ENCODE measurements at places on chromosomes 6 and 20. TPM values are rescaled to one million over a fixed set of nuclear protein-coding genes. Genes with fewer than 3 reads are reported as not detected.

Gene TBX18
- total RNA-seq = not detected

Gene RSPO4
- 11.2 TPM for total RNA-seq

Gene SLC22A16
- total RNA-seq = 0.57 TPM

Gene MTFR2
- total RNA-seq = not detected

Gene MRAP2
- 2.4 TPM for total RNA-seq

Gene PACRG
- 3.1 TPM for total RNA-seq

Gene MAS1
- total RNA-seq = not detected

Gene SLC22A7
- total RNA-seq = not detected

Gene EMILIN3
- total RNA-seq = 0.61 TPM

Gene OLIG3
- total RNA-seq = not detected

Gene APOBEC2
- total RNA-seq = not detected

Gene EPPIN
- not detected for total RNA-seq

DNA sequence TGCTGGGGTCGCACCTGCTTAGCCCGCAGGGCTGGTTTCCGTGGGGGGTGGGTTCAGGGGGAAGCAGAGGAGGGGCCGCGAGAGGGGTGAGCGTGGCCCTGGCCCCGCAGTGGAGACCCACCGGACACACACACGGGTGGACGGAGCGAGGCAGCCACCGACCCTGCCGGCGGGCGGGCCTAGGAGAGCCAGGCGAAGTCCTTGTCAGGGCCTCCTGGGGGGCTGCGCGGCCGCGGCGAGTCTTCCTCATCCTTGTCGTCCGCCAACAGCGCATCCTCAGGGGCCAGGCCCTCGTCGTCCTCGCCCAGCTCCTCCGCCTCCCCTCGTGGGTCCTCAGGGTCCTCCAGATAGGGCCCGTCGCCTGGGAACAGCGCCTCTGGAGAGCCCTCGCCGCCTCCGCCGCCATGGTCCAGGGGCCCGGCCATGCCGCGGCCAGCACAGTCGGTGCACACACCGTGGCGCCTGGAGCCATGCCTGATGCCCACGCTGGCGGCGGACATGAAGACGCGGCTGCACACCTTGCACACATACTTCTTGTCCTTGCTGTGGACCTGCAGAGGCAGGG is 7.3 kb downstream of the SLC2A4RG start:
- no peak for DNase-seq

GRCh38 chr6:114605656-114606055 is 262.8 kb upstream of the HS3ST5 start:
- DNase-seq = no peak

DNA sequence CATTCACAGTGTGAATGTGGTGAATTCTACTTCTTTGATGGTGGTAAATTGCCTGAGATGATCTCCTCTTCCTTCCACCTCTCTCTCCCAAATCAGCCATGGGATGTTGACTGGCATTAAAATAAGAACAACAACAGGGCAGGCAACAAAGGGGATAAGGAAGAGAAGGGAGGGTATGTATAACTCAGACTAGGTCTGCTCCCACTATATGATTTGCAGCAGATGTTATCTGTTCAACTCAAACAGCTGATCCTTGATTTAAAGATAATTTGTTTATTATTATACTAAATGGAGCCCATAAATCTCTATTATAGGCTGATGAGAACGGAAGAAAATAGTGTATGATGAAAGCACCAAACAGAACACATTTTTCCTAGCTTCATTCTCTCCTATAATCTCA is 262.0 kb downstream of the BTBD3 start:
- no peak for DNase-seq

GRCh38 chr6:52253494-52253893 is 9.2 kb upstream of the IL17F start:
- peak; percentile 29 for DNase-seq

DNA sequence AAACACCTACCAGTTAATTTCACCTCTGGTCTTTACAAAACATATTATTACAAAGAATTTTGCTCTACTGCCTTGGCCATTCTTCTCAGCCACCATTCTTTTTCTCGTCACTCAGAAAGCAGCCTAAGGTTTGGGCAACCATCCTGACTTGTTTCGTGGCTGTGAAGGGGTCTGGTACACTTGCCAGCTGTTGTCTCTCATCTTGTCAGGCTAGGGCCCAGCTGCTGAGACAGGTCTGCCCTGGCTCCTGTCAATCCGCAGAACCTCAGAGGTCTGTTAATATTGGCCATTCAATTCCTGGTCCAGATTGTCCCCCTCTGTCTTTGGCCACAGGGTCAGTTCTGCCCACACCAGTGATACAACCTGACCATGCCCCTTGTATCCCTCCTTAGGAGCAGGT is 197.7 kb downstream of the UBE3D start:
- DNase-seq = no peak

DNA sequence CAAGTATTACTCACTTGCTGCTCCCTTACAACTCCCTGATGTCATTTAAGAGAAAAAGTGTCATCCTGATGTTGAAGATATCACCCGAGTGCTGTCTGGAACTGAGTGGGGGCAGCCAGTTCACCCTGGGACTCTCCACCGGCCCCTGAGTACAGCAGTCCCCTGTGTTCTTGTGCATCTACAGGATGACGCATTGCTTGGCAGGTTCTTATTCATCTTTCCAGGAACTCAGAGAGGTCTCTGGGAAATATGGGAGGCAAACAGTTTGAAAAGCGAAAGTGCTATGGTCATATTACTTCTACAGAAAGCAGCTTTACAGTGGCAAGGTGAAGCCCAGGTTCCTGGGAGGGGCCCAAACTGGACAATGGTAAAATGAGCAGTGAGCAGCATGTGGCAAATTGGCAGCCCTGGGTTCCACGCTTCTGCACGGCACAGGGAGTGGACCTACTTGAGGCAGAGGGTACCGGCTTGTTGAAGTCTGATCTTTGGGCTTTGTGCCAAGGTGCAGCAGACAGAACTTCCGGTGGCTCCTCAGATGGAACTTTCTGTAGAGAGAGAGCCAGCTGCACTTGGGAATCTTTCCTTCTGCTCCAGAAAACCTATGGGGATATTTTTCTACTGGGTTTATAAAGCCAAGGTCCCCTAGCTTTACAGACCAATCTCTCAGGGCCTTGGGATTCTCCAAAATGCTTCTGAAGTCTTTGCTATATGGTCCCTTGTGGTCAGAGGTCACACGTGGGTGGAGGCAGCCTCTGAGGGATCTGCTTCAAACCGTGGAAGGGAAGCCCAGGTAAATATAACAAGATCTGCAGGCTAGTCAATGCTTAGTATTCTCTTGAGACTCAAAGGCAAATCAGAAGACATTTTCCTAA is 128.3 kb downstream of the MAP3K7 start:
- no peak for DNase-seq

DNA sequence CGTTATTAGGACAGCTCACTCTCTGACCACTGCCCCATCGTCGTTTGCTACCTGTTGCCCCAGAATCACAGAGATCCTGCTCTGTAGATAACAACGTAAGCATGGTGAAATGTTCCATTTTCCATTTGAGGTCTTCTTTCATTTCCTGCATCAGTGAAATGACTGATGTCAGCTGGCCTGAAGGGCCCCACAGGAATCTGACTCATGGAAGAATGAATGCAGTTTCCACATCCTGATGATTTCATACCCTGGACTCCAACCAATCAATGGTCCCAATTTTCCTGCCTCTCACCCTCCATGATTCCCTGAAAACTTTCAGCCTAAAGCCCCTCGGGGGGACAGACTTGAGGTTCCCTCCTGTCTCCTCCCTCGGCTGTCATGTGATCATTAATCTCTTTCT is 394.4 kb upstream of the CDH4 start:
- DNase-seq = no peak

- DNase-seq = no peak
These were observed 57.2 kb downstream of the SHLD1 start for GRCh38 chr20:5807431-5807830.

DNA sequence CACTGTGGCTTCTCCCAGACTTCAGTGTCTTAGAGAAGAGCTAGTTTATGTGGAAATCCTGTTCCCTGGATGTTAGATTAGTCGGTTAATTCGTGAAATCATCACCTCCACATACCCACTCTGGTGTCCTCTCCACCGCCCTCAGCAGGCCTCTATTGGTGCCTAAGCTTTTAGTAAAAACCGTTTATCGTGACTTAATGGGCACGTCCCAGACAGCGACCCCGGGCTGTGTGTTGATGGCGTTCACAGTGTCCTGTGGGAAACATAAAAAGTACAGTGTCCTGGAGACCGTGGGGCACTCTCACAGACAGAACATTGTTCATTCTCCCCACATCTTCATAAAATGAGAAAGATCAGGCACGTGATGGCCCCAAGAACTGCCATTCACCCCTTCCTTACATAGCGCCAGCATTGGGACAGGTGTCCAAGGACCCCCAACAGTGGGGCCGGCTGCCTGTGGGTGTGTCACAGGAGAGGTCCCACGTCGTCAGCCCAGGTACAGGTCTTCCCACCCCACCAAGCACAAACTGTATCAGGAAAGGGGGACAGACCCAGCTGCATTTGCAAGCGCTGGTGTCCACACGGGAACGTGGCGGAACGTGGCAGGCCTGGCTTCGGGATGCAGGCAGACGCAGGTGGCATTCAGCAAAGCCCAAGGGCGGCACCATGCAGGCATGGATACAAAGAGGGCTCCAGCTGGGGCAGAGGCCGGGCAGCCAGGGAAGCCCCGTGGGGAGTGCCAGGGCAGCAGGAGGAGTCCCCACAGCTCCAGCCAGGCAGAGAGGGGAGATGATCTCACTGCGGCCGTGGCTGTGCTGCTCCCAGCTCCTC is 237.7 kb downstream of the DLL1 start:
- DNase-seq = peak; percentile 74

- DNase-seq = peak; percentile 25
These were observed 106.3 kb upstream of the RIPOR2 start for GRCh38 chr6:25042036-25042521.

DNA sequence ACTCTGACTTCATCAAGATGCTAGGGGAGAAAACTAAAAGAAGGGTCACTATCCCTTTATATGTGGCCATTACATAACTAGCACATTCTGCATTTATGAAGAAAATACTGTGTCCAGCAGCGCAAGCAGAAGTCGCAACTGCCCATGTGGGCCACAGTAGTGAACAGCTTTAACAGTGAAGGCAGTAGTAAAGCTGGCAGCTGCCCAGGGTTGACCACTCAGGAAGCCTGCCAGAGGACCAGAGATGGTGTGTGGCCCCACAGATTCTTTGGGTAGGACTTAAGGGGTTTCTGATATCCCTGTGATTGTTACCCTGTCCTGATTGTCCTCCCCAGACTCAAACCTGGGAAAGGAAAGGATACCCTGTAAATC is 88.3 kb upstream of the NT5E start:
- DNase-seq = no peak

- no peak for DNase-seq
These were observed 230.9 kb downstream of the CDC5L start for GRCh38 chr6:44618371-44618770.

- no peak for DNase-seq
These were observed 19.6 kb upstream of the TRAM2 start for GRCh38 chr6:52596371-52597028.

DNA sequence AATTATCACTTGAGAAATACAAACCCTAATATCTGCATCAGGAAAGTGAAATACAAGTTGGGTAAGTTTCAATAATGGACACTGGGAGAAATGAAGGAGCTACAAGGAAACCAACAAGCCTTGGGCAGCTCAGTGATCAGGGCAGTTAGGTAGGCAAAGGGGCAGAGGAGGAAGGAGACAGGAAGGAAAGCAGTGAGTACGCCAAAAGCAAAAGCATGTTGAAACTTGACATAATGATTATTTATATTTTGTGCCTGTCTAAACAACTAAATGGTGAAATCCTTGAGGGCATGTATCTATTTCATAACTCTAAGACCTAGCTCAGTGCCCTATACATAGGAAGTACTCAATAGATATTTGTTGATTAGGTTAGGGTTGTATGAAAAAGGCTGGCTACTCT is 23.3 kb downstream of the PXT1 start:
- DNase-seq = no peak

DNA sequence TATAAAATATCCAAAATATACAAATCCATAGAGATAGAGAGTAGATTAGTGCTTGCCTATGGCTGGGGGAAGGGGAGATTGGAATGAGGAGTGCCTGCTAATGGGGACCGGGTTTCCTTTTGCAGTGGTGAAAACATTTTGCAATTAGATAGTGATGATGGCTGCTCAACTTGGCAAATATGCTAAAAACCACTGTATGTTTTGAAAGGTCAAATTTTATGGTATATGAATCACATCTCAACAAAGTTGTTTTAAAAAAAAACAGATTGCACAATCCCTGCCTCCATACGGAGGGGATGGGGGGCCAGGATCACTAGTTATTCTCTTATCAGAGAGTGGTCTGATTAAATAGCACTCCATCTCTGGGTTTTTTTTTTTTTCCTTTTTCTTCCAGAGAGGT is 76.9 kb upstream of the RIPOR2 start:
- no peak for DNase-seq

- DNase-seq = no peak
These were observed 84.0 kb upstream of the TULP1 start for GRCh38 chr6:35596448-35597442.

GRCh38 chr6:160005861-160006540 is 37.1 kb downstream of the IGF2R start:
- no peak for DNase-seq

DNA sequence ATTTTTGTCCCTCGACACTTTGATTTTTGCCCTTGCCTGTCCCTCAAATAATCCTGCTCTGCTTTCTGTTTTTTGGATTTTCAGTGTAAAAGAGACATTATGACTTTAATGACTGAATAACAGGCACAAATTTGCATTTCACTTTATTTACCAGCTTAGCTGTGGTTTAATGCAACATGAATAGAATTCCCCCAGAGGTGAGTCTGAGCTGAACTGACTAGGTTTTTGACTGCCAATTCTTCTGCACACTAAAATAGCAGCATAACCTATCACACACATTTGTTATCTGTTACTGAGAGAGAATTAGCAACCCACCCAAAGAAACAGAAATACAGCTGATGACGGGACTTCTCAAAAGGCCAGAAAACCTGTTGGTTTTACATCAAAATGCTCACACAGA is 3.9 kb upstream of the RBM24 start:
- DNase-seq = no peak

DNA sequence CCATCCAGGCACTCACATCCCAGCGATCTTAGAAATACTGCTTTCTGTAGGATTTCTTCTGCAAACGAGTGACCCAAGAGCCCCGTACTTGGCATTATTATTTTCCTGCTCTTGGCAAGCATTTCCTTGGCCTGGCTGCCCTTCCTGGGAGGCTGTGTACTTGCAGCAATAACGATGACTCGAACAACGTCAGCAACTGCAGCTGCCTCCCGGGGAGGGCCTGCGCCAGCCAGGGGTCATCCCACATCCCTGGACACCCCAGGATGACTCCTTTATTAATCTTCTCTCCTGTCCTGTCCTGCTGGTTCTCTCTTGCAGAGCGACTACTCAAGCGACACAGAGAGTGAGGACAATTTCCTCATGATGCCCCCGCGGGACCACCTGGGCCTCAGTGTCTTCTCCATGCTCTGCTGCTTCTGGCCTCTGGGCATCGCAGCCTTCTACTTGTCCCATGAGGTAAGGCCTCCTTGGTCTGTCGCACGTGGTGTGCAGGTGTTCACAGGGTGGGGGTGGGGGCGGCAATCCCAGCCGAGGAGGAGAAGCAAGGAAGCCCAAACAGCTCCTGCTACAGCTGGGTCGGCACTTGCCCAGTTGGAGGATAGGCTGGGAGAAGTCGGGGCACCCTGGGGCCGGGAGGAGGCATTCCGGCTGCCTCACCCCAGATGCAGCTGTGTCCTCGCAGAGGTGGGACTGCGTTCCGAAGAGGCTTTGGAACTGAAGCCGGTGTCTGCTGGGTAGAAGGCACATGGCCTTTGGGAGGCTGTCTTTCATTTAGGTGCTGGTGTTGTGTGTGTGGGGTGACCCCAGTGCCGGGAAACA is 115.3 kb downstream of the SYNDIG1 start:
- no peak for DNase-seq

- DNase-seq = no peak
These were observed 33.2 kb downstream of the SLC2A10 start for GRCh38 chr20:46742669-46743045.

GRCh38 chr20:35939264-35939663 is 15.0 kb downstream of the SCAND1 start:
- no peak for DNase-seq
